Activated naive CD8-positive, alpha-beta T cell treated with anti-CD3 and anti-CD28 coated beads for 36 hours (primary cell): ENCODE measurements at places on chromosomes 12 and 14. TPM values are rescaled to one million over a fixed set of nuclear protein-coding genes. Genes with fewer than 3 reads are reported as not detected.

Gene RBMS2
- 4.4 TPM for total RNA-seq

Gene CLEC2A
- not detected for total RNA-seq

DNA sequence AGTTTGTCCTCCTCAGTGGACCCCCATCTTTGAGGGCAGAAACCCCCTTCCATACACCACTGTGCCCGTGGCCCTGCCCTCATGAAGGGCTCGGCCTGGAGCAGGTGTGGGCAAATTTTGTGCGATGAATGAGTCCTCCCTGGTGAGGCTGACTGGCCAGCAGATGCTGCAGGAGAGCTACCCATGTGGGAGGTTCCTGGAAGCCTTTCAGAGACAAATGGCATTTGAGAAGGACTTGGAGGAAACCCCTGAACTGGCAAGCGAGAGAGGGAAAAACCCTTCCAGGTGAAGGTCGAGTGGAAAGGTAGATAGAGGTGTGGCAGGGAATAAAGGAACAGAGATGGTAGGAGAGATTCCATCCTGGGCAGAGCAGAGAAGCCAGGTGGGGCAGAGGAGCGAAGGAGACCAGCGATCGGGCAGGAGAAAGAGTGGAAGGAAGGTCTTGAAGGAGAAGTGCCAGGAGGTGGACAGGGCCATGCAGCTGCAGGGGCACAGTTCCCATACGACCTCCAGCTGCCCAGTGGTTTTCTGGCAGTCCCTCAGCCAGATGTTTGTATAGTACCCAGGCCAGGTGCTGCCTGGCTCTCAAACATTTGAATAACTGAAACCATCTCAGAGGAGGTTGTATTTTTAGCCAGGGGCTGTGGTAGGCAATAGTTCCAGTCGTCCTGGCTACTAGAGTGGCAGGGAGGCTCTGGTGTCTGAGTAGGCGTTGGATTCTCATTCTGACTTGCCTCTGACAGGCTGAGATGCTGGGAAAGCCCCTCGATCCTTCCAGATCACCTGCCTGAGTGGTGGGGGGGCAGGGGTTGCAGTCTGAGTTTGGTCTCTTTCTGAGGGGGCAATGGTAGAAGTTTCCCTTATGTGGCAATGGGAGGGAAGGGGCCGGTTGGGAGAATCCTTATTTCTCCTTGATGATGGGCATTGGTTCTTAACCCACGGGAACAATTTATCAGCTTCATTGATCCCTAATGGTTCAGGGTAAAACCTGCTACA is 40.1 kb downstream of the FBXL14 start:
- H3K4me1 ChIP-seq: peaks cover 12% of the 10 kb centered on the region
- H3K4me3 ChIP-seq: no peak overlapping the region
- no peak overlapping the region for H3K27ac ChIP-seq
- DNase-seq: peak; percentile 73
- H3K36me3 ChIP-seq: no peaks in the 10 kb centered on the region
- H3K27me3 ChIP-seq: peaks cover 21% of the 10 kb centered on the region

GRCh38 chr12:29102741-29103140 is 46.3 kb upstream of the FAR2 start:
- peaks cover 33% of the 10 kb centered on the region for H3K4me1 ChIP-seq
- H3K36me3 ChIP-seq: peaks cover 15% of the 10 kb centered on the region
- DNase-seq: no peak

DNA sequence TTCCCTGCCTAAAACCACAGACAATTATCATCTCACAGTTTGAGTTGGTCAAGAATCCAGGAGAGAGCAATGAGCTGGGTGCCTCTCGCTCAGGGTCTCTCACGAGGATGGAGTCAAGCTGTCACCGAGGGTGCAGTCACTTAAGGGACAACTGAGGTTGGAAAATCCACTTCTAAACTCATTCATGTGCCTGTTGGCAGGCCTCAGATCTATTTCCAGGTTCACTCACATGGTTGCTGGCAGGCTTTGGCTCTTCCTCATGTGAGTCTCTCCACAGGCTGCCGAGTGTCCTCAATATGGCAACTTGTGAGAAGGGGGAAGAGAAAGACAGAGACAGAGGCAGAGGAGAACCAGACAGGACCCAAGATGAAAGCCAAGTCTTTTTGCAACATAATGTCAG is 10.5 kb upstream of the OR10P1 start:
- DNase-seq: no peak
- H3K27me3 ChIP-seq: peaks cover 27% of the 10 kb centered on the region
- peaks cover 31% of the 10 kb centered on the region for H3K4me1 ChIP-seq
- H3K4me3 ChIP-seq: no peak overlapping the region
- H3K27ac ChIP-seq: no peak overlapping the region

Gene PAPOLA
- 193 TPM for total RNA-seq

DNA sequence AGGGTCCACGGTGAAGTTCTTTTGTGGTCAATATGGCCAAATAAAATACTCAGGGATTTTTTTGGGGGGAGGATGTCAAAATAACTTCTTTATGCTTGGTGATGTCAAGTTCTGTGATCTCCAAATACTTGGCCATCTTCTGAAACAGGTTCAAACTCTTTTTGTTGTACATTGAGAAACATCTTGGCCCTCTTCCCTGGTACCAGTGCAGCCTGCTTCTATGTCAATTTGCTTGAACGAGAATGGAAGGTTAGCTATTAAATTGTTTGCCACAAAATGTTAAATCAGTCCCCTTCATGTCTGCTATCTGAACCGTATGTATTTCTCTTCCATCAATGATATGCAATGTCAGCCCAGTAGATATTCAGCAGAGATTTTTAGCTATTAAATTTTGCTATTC is 6.1 kb upstream of the CRADD start:
- H3K27me3 ChIP-seq: peaks cover 17% of the 10 kb centered on the region
- peaks cover 10% of the 10 kb centered on the region for H3K36me3 ChIP-seq
- peaks cover 19% of the 10 kb centered on the region for H3K4me1 ChIP-seq
- H3K4me3 ChIP-seq: no peak overlapping the region
- no peak overlapping the region for H3K27ac ChIP-seq

DNA sequence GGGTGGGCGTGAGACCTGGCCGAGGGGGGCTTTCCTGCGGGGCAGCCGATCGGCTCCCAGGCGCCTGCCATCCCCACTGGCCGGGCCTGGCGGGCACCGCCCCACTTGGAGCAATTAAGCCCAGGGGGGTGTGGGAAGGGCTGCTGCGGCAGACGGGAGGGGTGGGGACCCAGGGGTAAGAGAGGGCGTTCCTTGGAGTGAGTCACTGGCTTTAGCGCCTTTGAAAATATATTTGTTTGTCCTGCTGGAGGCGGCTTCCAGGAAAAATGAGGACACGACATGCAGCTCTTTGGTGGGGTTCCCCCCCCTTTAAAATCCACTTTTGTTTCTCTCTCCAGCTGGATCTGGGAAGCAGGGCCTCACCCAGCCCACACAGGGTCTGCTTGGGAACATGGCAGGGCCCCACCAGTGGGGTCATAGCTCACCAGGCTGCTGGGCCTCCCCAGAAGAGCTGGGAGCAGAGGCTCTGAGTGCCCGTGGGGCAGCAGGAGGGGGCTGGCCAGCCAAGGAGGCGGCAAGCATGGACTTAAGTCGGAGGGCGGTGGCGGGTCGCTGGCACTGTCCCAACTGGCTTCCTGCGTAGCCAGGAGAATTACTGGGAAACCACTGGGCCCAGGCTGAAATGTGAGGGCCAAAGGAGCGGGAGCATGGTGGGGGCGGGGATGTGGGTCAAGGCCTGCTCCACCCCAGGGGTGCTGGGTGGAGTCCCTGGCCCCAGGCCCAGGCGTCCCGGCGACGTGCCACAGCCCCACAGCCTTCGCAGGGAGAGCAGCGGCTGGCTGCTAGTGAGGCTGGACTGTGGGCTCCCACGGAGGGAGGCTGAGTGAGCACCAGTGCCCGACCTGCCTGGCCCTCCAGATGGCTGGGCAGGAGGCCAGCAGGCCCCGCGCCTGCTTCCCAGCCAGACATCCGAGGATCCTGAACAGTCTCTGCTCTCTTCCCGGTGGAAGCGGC is 128.0 kb downstream of the RFLNA start:
- H3K4me3 ChIP-seq: no peak overlapping the region
- no peak for DNase-seq
- no peak overlapping the region for H3K27ac ChIP-seq
- H3K36me3 ChIP-seq: peaks cover 22% of the 10 kb centered on the region
- H3K27me3 ChIP-seq: no peaks in the 10 kb centered on the region

Gene SOCS4
- total RNA-seq: 28.6 TPM

Gene RARG
- total RNA-seq: 22.7 TPM

Gene COQ5
- total RNA-seq: 35.6 TPM

DNA sequence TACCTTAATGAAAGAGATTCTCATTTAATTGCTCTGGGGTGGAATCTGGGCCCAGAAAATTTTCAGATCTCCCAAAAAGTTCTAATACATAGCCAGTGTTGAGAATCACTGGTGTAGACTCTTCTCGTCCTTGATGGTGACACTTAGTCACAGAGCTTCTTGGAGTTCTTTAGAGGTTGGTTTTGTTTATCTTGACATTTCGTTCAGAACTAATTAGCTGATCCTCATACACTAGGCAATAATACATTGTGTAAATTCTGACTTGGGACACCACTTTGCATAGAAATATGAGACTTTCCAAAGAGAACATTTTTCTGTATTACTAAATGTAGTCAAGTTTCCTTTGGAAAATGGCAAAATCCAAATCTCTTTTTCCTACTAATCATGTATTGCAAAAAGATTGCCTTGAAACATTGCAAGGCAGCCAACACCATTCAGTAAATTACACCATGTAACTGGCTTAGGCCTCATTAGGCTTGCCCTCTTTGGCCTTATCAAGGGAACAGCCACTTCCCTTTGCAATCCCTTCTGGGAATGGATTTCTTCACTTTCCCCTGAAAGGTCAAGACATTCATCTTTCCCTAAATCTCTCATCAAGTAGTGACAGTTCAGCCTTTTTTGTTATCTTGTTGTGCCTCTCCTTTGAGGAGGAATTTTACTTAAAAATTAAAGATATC is 102.2 kb downstream of the PAH start:
- DNase-seq: no peak
- no peaks in the 10 kb centered on the region for H3K4me1 ChIP-seq
- no peak overlapping the region for H3K4me3 ChIP-seq
- H3K27me3 ChIP-seq: peaks cover 22% of the 10 kb centered on the region
- H3K36me3 ChIP-seq: no peaks in the 10 kb centered on the region

GRCh38 chr12:27843714-27844245 is 63.7 kb upstream of the MANSC4 start:
- no peaks in the 10 kb centered on the region for H3K4me1 ChIP-seq
- no peaks in the 10 kb centered on the region for H3K36me3 ChIP-seq
- no peak overlapping the region for H3K27ac ChIP-seq
- H3K27me3 ChIP-seq: peaks cover 15% of the 10 kb centered on the region
- no peak overlapping the region for H3K4me3 ChIP-seq

- no peak overlapping the region for H3K4me3 ChIP-seq
- H3K36me3 ChIP-seq: no peaks in the 10 kb centered on the region
- H3K27ac ChIP-seq: no peak overlapping the region
- H3K27me3 ChIP-seq: peaks cover 20% of the 10 kb centered on the region
- peaks cover 8% of the 10 kb centered on the region for H3K4me1 ChIP-seq
- DNase-seq: no peak
Measured at GRCh38 chr12:117872546-117873169, 96.1 kb downstream of the KSR2 start.

- H3K27me3 ChIP-seq: peaks cover 3% of the 10 kb centered on the region
- H3K4me1 ChIP-seq: no peaks in the 10 kb centered on the region
- no peak for DNase-seq
Measured at GRCh38 chr14:78103271-78103670, 66.9 kb upstream of the NRXN3 start.

GRCh38 chr12:108641446-108642268 is 8.0 kb upstream of the SELPLG start:
- H3K27ac ChIP-seq: no peak overlapping the region
- no peak overlapping the region for H3K4me3 ChIP-seq
- peaks cover 42% of the 10 kb centered on the region for H3K4me1 ChIP-seq
- H3K36me3 ChIP-seq: peaks cover 19% of the 10 kb centered on the region
- H3K27me3 ChIP-seq: no peaks in the 10 kb centered on the region

Gene BATF
- total RNA-seq: 46.2 TPM

Gene RNASE2
- total RNA-seq: not detected

Gene PRKD1
- total RNA-seq: not detected

GRCh38 chr12:91180582-91181395 is 1.8 kb downstream of the DCN start:
- peaks cover 3% of the 10 kb centered on the region for H3K4me1 ChIP-seq
- H3K36me3 ChIP-seq: no peaks in the 10 kb centered on the region
- DNase-seq: no peak
- H3K27me3 ChIP-seq: peaks cover 7% of the 10 kb centered on the region
- no peak overlapping the region for H3K4me3 ChIP-seq

DNA sequence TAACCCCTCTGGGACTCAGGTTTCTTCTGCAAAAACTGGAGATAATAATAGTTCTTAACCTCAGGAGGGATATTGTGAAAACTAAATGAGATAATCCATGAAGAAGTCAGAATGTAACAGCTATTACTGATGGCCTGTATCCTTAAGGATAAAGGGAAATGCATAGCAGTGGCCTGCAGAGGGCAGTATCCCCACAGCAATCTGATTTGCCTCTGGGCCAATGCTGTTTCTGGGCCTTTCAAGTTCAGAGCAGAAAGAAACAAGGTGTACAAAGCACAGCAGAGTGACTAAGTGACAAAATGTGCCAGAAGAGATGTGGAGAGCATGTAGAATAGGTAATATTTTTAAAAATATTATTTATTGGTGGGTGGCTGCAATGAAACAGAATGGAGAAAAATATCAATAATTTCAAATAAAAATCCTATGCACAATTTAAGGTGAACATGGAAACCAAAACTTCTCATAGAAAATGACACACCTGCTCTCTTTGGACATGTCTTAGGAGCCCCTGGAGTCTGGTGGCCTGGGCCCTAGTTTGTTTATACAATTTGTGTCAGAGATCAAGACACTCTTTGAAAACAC is 90.3 kb downstream of the C12orf75 start:
- no peaks in the 10 kb centered on the region for H3K36me3 ChIP-seq
- peak; percentile 53 for DNase-seq
- peaks cover 16% of the 10 kb centered on the region for H3K4me1 ChIP-seq
- no peaks in the 10 kb centered on the region for H3K27me3 ChIP-seq

- H3K27ac ChIP-seq: peak overlapping the region; percentile 93
- peaks cover 15% of the 10 kb centered on the region for H3K36me3 ChIP-seq
- H3K27me3 ChIP-seq: no peaks in the 10 kb centered on the region
Measured at GRCh38 chr12:48852734-48853688, 1.0 kb upstream of the DDX23 start.

- H3K27ac ChIP-seq: no peak overlapping the region
Measured at GRCh38 chr14:47660158-47660557, 15.2 kb downstream of the MDGA2 start.

Gene ST8SIA1
- total RNA-seq: 0.49 TPM

- H3K27ac ChIP-seq: no peak overlapping the region
- no peaks in the 10 kb centered on the region for H3K36me3 ChIP-seq
Measured at GRCh38 chr12:102573237-102573636, 92.9 kb upstream of the IGF1 start.

Gene NFE2
- total RNA-seq: not detected

Gene BLTP3B
- 34.1 TPM for total RNA-seq

- no peaks in the 10 kb centered on the region for H3K4me1 ChIP-seq
- no peak overlapping the region for H3K4me3 ChIP-seq
- DNase-seq: no peak
- H3K27ac ChIP-seq: no peak overlapping the region
- peaks cover 21% of the 10 kb centered on the region for H3K27me3 ChIP-seq
Measured at GRCh38 chr14:96257056-96257455, 1.0 kb downstream of the BDKRB1 start.

Gene CLEC4A
- total RNA-seq: not detected

Gene CABP1
- 0.94 TPM for total RNA-seq
